Keratinocyte (primary cell): ENCODE measurements at places on chromosomes 7 and 10. TPM values are rescaled to one million over a fixed set of nuclear protein-coding genes. Genes with fewer than 3 reads are reported as not detected.

- H3K27ac ChIP-seq, result no peak overlapping the region
- H3K36me3 ChIP-seq, result no peaks in the 10 kb centered on the region
- peaks cover 2% of the 10 kb centered on the region for H3K27me3 ChIP-seq
- H3K4me3 ChIP-seq, result no peak overlapping the region
- no peak for DNase-seq
Measured at GRCh38 chr10:6647811-6648526, 67.9 kb upstream of the PRKCQ start.

DNA sequence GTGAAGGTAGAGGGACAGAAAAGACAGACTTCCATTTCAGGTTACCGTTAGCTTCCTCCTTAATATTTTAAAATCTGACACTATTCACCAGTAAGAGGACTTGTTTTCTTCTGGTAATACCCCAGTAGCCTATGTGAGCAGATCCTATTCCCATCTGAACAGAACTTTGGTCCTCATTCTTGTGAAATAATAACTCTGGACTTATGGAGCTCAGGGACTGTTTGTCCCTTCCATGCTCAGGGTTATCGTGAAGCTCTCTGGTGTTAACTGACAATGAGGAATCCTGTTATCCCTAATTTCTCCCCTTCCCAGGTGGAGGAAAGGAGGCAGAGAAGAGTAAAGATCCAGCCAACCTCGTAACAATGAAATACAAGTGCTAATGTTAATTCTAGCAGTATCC lies 47.0 kb upstream of the ANKRD1 start:
- no peak overlapping the region for H3K4me3 ChIP-seq
- H3K4me1 ChIP-seq, result peaks cover 8% of the 10 kb centered on the region
- no peak overlapping the region for H3K27ac ChIP-seq
- DNase-seq, result no peak
- H3K27me3 ChIP-seq, result peaks cover 10% of the 10 kb centered on the region

- peaks cover 13% of the 10 kb centered on the region for H3K4me1 ChIP-seq
- DNase-seq, result no peak
- no peaks in the 10 kb centered on the region for H3K36me3 ChIP-seq
- H3K4me3 ChIP-seq, result no peak overlapping the region
- H3K27ac ChIP-seq, result no peak overlapping the region
- no peaks in the 10 kb centered on the region for H3K27me3 ChIP-seq
Measured at GRCh38 chr10:22644222-22644621, 70.2 kb downstream of the PIP4K2A start.

GRCh38 chr7:80918909-80919721 lies at the start of gene SEMA3C:
SEMA3C (minus strand) TSS chr7:80919051; CDS start chr7:80916781, 2,270 bp downstream.
- peak within 1 kb of the TSS; percentile 97 for H3K27ac ChIP-seq
- peaks cover 61% of the 10 kb centered on the region for H3K4me1 ChIP-seq
- H3K36me3 ChIP-seq, result peaks cover 20% of the 10 kb centered on the region
- no peaks in the 10 kb centered on the region for H3K27me3 ChIP-seq
- peak within 1 kb of the TSS; percentile 79 for H3K4me3 ChIP-seq
- peak; percentile 45 for DNase-seq

Gene LIMK1
- 13.3 to 23.2 TPM (median 22.3 TPM) in 3 replicates for polyA plus RNA-seq

DNA sequence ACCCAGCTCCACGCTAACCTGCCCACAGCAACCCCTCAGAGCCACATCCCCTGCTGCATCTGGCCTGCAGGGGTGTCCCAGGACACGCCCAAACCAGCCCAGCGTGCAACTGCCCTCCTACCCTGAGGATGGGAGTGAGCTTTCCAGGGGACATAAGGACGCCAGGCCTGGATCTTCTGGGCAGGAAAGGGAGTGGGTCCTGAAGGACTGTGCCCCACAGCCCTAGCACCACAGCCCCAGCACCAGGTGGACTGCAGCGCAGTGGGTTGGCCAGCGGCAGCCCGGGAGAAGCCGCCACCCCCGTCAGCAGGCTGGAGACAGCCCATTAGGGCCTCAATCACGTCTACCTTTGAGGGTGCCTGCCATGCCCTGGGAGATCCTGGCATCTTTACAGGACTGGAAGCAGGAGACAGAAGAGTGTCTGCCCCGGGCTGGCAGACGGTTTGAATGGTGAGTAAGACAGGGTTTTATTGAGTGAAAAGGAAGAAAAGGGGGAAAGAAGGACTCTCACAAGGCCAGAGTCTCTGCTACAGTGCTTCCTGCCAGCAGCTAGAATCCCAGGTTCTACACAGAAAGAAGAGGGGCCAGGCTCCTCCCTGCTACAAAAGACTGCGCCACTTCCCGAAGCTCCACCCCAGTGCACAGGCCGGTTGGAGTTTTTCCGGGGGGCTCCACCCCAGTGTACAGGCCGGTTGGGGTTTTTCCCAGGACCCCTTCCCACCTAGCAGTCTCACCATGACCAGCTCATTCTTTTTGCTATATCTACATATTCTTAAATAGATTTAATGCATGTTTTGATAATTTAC lies 69.8 kb upstream of the KCTD7 start:
- peaks cover 10% of the 10 kb centered on the region for H3K36me3 ChIP-seq
- H3K27me3 ChIP-seq, result no peaks in the 10 kb centered on the region
- no peaks in the 10 kb centered on the region for H3K4me1 ChIP-seq

GRCh38 chr7:19061331-19061730 lies 56.1 kb downstream of the TWIST1 start:
- DNase-seq, result no peak
- no peaks in the 10 kb centered on the region for H3K27me3 ChIP-seq

DNA sequence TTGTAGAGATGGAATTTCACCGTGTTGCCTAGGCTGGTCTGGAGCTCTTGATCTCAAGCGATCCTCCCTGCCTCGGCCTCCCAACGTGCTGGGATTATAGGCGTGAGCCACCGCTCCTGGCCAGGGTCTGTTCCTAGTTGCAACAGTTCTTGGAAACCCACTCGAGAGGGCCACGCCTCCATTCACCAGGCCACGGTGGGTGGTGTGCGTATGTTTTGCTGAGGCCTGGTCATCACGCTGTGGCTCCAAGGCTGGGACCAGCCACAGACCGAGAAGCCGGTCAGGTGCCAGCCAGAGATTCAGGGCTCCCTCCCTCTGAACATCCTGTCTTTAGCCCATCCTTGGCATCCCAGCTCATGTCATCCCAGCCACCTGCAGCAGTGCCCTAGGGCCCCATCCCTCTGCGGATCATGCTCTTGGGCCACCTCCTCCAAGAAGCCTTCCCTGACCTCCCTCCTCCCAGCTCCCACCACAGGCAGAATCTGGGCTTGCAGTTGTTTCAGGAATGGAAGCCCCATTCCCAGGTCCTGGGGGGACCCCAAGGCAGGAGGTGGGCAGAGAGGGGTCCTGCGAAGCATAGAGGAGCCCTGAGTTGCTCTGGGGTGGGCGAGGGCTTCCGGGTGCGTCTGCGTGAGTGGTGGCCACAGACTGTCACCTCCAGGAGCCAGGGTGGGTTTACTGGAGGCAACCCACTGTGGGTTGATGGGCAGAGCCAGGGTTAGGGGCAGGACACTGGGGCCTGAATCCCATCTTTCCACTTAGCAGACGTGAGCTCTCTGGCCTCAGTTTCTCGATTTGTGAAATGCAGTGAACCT lies 5.2 kb downstream of the LAT2 start:
- H3K4me3 ChIP-seq, result no peak overlapping the region
- H3K4me1 ChIP-seq, result peaks cover 6% of the 10 kb centered on the region
- H3K36me3 ChIP-seq, result peaks cover 1% of the 10 kb centered on the region
- no peak overlapping the region for H3K27ac ChIP-seq
- DNase-seq, result no peak
- H3K27me3 ChIP-seq, result no peaks in the 10 kb centered on the region

- H3K4me1 ChIP-seq, result no peaks in the 10 kb centered on the region
- no peak overlapping the region for H3K27ac ChIP-seq
- H3K36me3 ChIP-seq, result no peaks in the 10 kb centered on the region
- DNase-seq, result no peak
- H3K4me3 ChIP-seq, result no peak overlapping the region
Measured at GRCh38 chr10:131692176-131692575, 208.6 kb upstream of the PPP2R2D start.

Gene UCMA
- not detected in 3 replicates for polyA plus RNA-seq

Gene RPEL1
- polyA plus RNA-seq, result 0.04 to 0.11 TPM (median 0.05 TPM) in 3 replicates

- no peak overlapping the region for H3K27ac ChIP-seq
- no peak for DNase-seq
- peaks cover 15% of the 10 kb centered on the region for H3K36me3 ChIP-seq
- H3K4me3 ChIP-seq, result no peak overlapping the region
Measured at GRCh38 chr7:74598558-74598957, 59.0 kb upstream of the GTF2I start.

Gene EPO
- 0.35 to 0.86 TPM (median 0.41 TPM) in 3 replicates for polyA plus RNA-seq

Gene ABCC2
- 2.3 to 3.3 TPM (median 2.5 TPM) in 3 replicates for polyA plus RNA-seq

DNA sequence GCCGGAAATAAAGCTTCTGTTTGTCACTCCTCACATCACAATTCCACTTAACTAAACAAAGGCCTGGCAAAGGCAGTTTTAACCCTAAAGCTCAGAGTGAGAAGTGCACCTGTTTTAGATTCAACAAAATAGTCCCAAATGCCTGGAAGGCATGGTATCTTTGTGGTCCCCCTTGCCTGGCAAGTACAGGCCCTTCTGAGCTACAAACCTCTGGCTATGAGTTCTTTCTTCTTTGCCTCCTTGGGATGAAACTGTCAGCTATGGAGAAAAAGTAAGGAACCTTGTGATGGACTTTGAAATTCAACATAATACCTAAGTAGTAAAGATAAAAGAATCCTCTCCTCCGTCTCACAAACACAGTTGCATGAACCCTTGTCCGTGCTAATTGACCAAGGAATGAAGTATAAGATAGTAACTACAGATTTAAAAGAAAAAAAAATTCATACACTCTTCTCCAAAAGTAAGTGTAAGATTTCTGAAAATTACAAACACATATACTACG lies 244.5 kb upstream of the ETV1 start:
- DNase-seq, result no peak
- no peak overlapping the region for H3K27ac ChIP-seq
- H3K4me3 ChIP-seq, result no peak overlapping the region
- H3K27me3 ChIP-seq, result no peaks in the 10 kb centered on the region
- no peaks in the 10 kb centered on the region for H3K36me3 ChIP-seq

DNA sequence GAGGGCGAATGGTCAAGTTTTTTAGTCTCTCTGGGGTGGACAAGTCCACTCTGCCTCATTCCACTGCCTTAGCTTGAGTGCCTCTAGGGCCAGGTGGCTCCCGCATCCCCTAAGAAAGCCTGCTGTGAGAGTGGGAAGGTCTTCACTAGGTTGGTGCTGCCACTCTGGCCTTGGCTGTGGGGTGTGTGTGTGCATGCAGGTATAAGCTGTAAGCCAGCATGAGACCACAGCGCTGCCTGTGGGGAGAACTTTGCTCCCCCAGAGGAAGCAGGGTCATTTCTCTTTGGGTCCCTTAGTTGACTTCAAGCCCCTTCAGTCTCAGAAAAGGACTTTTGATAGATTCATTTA lies 25.5 kb upstream of the PCBD1 start:
- H3K4me3 ChIP-seq, result no peak overlapping the region
- H3K36me3 ChIP-seq, result no peaks in the 10 kb centered on the region
- no peak overlapping the region for H3K27ac ChIP-seq
- DNase-seq, result no peak
- peaks cover 21% of the 10 kb centered on the region for H3K27me3 ChIP-seq
- no peaks in the 10 kb centered on the region for H3K4me1 ChIP-seq

DNA sequence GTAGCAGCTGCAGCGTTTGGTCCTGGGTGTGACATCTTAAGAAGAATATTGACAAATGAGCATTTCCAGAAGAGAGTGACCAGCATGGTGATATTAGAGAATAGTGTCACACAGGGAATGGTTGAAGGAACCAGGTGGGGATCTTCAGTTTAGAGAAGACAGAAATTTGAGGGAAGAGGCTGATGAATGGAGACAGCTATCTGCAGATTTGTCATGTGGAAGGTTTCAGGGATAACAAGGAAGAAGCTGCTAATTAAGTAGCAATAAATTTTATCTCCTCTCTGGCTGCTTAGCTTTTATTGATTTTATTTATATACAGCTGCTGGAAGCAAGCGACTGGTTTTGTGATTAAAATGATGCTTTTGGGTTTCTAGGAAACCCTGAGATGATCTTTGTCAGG lies 26.0 kb downstream of the SDK1 start:
- no peaks in the 10 kb centered on the region for H3K27me3 ChIP-seq
- no peaks in the 10 kb centered on the region for H3K4me1 ChIP-seq
- H3K27ac ChIP-seq, result no peak overlapping the region
- DNase-seq, result no peak

Gene NEUROD6
- polyA plus RNA-seq, result not detected in 3 replicates

DNA sequence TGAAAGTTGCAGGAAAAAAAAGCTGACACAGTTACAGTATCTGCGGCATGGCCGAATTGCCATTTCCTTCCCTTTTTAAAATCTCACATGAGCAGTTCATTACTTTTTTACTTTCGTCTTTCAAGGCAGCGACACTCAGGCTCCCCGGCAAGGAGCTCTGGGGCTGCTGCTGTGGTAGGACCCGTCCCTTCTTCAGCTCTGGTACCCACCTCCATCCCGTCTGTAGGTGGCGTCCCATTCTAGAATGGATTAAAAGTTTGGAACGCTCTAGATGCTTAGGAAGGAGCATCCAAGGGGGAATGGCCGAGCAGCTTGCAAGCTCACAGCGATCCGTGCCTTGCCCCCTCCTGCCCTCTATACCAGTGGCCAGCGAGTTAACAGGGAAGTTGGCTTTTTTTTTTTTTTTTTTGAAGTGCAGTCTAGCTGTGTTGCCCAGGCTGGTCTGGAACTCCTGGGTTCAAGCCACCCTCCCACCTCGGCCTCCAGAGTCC lies 22.8 kb upstream of the TTYH3 start:
- H3K36me3 ChIP-seq, result no peaks in the 10 kb centered on the region
- no peak overlapping the region for H3K4me3 ChIP-seq
- H3K27me3 ChIP-seq, result peaks cover 3% of the 10 kb centered on the region
- H3K4me1 ChIP-seq, result no peaks in the 10 kb centered on the region
- no peak overlapping the region for H3K27ac ChIP-seq

- no peaks in the 10 kb centered on the region for H3K36me3 ChIP-seq
- H3K27ac ChIP-seq, result no peak overlapping the region
- H3K4me3 ChIP-seq, result no peak overlapping the region
- peaks cover 9% of the 10 kb centered on the region for H3K27me3 ChIP-seq
- DNase-seq, result no peak
- no peaks in the 10 kb centered on the region for H3K4me1 ChIP-seq
Measured at GRCh38 chr7:26035552-26035951, 116.4 kb upstream of the NFE2L3 start.

Gene KIF11
- 1.5 to 10.6 TPM (median 6.3 TPM) in 3 replicates for polyA plus RNA-seq

Gene CCL26
- polyA plus RNA-seq, result 0.20 TPM in 1 of 3 replicates, not detected in the others

- no peaks in the 10 kb centered on the region for H3K36me3 ChIP-seq
- H3K27ac ChIP-seq, result no peak overlapping the region
- no peak overlapping the region for H3K4me3 ChIP-seq
- DNase-seq, result no peak
- H3K4me1 ChIP-seq, result peaks cover 10% of the 10 kb centered on the region
- no peaks in the 10 kb centered on the region for H3K27me3 ChIP-seq
Measured at GRCh38 chr10:69820817-69821216, 19.1 kb downstream of the COL13A1 start.
